ENCODE measurements at places on chromosomes 4 and X.

DNA sequence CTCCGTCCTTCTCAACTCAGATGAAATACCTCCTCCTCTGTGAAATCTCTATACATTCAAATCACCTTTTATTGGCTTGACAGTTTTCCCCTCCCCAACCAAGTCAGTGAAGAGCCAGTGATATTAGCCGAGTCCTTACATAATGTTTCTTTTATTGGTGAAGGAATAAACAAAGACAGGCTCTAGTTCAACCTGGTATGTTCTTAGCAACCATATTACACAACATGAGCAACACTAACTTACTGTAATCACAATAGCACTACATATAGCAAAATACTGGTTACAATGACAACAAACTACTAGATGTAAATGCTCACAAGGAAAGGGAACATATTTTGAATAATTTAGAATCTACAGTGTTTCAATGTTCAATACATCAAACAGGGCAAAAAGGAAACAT lies 19.9 kb downstream of the DHX15 start:
- no peak for DNase-seq

DNA sequence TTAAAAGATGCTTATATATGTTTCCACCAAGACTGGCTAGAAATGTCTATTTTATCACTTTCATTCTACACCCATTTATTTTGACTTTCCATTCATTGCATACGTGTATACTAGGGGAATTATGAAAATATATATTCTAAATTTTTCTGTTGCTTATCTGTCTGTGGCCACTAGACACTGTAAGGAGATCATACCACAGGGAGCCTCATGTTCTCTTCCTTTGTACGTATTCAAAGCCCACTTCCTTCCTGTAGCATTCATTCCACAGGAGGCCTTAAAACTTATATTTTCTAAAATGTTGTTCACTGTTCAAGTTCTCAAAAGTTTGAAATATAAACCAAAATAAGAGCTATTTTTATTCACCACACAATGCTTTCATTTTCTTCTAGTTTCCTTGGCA lies 1848.9 kb upstream of the TENM3 start:
- no peak for DNase-seq

DNA sequence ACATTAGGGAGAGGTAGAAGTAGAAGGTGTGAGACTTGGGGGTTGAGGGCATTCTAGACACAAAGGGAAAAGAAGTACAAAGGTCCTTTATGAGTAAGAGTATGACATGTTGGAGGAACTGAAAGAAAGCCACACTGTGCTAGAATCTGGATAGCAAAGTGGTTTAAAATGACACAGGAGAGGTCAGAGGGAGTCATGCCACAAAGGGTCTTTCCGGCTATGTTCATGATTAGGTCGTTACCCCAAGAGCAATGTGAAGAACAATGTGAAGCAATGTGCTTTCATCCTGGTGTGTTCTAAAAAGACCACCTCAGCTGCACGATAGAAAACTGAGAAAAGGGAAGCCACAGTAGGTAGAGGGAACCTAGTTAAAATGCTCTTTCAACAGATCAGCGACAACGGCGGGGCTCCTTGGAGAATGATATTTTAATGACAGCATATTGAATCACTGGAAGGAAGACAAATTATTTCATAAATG lies 29.2 kb downstream of the SMIM14 start:
- DNase-seq, result no peak

DNA sequence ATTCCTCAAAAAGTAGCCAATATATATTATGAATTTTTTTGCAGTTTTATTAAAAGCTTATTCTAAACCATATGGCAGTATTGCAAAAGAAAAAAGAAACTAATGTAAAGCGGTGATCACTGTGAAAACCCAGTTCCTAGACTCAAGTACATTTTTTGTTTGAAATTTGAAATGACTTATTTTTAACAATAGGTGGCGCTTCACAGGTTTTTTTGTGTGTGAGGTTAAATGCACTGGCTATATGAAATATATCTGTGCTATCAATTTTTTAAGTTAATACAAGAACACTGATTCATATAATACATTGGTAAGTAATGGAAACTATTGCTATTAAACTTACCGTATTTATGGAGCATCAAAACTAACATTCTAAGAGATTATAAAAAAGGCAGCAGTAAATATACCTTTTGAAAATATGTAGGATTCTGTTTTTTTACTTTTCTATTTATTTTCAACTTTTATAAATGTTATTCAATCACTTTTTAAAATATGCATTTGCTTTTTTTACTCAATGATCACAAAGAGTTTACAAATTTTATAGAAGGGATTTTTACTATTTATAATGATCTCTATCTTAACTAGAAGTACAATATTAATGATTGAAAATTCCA lies 5.6 kb upstream of the SPRY1 start:
- no peak for DNase-seq

DNA sequence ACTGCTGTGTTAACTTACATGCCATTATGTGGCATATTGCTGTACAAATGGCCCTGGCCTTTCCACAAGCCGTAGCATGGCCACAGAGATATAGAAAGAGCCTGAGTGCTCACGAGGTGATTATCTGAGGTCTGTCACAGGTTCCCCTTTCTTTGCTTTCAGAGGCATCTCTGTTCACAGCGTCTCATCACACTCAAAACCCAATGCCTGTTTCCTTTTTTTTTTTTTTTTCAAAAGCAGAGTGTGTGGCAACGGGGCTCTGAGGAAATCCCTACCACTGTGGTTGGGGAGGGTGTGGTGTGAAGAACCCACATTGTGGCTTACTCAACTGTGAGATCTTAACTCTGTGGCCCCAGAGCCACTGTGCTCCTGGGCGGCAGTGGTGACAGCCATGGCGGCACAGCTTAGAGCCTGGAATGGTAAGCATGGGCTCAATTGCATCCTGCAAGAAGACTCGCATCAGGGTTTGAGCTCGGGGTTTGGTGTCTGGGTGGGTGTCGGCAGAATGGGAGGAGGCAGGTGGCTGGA lies 30.8 kb downstream of the RTL5 start:
- DNase-seq, result peak; percentile 42

- no peak for DNase-seq
Measured at GRCh38 chr4:8908206-8908893, 36.7 kb upstream of the HMX1 start.

- DNase-seq, result no peak
Measured at GRCh38 chrX:68533656-68534055, 34.8 kb downstream of the YIPF6 start.

DNA sequence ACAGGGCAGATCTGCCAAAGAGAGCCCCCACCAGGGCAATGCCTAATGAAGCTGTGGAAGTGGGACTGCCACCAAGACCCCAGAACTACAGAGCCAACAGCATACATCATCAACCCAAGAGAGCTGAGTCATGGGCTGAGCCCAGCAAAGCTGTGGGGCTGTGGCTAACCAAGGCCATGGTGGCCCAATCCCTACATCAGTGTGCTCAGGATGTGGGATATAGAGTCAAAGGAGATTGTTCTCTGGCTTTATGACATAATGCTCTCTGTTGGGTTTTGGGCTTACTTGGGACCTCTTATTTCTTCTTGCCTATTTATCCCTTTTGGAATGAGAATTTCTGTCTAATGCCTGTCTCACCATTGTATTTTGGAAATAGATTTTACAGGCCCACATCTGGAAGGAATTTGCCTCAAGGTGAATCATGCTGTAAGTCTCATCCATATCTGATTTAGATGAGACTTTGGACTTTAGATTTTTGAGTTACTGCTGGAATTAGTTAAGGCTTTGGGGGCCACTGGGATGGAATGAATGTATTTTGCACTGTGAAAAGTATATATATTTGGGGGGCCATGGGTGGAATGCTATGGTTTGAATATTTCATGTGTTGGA lies 5.4 kb upstream of the PRDM5 start:
- DNase-seq, result no peak

- no peak for DNase-seq
Measured at GRCh38 chr4:8330821-8331574, 61.4 kb downstream of the HTRA3 start.

DNA sequence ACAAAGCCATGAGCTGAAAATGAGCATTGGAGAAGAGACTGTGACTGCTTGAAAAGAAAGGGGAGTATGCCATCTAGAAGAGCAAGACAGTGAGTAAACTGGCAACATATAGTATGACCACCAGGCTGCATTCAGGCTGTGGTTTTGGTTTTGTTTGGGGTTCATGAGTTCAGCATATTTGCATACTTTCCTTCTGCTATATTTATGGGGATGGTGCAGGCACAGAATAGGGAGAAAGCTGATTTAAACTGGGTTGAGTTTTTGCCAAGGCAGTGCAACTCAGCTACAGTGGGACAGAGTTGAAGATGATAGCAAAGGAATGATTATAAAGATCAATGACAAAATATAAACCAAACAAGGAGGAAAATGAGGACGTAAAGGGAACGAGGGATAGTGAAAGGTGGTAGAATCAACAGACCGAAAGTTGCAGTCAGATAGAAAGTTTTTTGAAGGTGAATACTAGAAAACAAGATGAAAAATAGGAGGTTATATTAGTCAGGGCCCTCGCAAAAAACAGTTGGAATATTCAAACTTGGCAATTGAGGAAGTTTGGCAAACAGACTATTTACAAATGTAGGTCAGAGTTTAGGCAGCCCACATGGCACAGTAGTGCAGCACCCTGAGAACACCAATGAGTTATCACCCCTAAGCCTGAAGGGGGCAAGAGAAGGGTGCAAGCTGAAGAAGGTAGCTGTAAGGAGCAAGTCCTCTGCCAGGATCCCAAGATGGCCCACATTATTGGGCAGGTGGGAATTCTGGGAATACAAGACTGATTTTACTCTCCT lies 114.8 kb upstream of the MAP9 start:
- DNase-seq, result no peak

DNA sequence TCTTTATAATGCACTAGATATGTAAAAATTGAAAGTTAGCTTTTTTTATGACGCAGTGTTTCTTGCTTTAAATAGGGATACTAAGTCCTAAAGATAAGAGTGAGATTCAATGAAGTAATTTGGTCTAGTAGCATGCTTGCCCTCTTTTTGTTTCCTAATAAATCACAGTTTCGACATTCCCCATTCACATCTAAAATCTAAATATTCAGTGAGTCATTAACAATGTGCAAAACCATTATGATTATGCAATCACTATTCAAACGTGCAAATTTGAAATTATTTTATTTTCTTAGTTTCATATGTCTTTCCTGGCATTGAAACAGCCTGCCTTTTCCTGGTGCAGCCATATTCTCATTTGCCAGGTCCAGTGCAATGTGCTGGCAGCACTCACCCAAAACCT lies 1350.5 kb upstream of the PABPC4L start:
- DNase-seq, result no peak

DNA sequence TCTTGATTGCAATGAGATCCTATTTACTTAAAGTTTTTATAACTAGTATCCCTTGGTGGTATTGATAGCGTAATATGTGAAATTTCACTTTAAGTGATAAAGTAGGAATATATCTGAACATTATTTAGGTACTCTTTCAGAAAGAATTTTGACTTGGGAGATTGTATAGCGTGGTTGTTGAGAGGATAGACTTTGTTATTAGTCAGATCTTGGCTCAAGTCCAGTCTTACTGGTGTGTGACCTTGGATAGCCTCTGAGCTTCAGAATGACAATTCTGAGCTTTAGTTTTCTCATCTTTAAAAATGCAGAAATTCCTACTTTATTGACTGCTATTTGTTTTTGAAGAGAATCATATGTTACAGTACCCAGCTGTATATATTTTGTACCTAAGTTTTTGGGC lies 32.6 kb downstream of the DCK start:
- DNase-seq, result no peak

DNA sequence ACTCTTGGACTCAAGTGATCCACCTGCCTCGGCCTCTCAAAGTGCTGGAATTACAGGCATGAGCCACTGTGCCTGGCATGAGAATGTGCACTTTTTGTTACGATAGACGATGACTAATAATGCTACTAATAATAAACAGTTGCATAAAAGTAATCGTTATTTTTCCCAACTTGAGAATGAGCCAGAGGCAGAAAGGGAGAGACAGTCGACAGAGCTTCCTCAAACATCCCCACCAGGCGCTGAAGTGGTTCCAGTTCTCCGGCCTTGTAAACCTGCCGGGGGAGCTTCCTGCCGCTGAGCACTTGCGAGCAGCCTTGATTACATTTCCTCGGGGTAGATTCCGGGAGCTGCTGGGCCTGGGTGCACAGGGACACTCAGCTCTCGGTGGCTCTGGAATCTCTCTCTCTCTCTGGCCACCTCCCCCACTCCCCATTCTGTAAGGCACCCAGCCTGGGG lies 8.9 kb upstream of the HTRA3 start:
- no peak for DNase-seq

- no peak for DNase-seq
Measured at GRCh38 chrX:108437349-108438109, 693 bp downstream of the COL4A6 start.

GRCh38 chr4:186669159-186669731 lies 54.4 kb downstream of the FAT1 start:
- no peak for DNase-seq

DNA sequence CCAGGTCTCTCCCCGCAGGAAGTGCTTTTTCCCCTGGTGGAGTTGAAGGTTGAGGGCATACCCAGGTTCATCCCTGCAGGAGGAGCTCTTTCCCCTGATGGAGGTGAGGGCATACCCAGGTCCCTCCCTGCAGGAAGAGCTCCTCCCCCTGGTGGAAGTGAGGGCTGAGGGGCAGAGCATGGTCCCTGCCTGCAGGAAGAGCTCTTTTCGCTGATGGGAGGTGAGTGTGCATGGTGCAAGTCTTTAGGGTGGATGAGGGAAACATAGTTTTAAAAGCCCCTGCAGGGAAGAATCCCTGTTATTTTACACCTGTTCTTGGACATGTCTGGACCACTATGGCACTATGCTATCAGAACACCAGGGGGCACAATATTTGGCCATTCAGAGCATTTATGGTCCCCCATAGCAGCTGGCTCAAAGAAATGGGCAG lies 43.7 kb upstream of the PUDP start:
- DNase-seq, result no peak

- no peak for DNase-seq
Measured at GRCh38 chr4:152217896-152218295, 318.0 kb downstream of the FBXW7 start.

GRCh38 chrX:53558646-53559045 lies 124.5 kb upstream of the HSD17B10 start:
- no peak for DNase-seq

DNA sequence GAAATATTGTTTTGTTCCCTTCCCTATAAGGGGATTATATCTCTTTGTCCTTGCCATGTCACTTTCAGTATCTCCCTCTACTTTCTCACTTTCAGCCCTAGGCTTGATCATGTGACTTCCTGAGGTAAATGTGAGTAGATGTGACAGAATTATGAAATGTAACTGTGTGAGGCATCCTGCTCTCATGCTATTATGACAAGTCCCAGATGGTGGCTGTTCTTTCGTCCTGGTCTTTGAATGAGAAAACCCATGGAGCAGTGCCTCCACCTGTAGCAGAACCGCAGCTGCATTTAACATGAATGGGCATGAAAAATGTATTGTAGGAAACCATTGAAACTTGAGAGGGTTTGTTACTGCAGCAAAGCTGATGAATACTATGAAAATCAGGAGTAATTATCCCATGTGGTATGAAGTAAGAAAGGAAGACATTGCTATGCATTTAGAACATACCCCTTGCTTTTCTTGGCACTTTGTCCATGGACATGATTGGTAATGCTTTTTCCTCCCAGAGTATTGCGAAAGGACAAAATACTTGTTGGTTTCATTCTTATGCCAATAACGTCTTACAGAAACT lies 202.2 kb upstream of the GPRIN3 start:
- no peak for DNase-seq

GRCh38 chr4:57981123-57981522 lies 870.9 kb upstream of the IGFBP7 start:
- no peak for DNase-seq

GRCh38 chr4:23369331-23369730 lies 520.5 kb downstream of the PPARGC1A start:
- no peak for DNase-seq
